ENCODE measurements at places on chromosomes 11 and 22.

- DNase-seq = no peak
Observed at GRCh38 chr11:29734287-29734686, 282.5 kb downstream of the KCNA4 start.

DNA sequence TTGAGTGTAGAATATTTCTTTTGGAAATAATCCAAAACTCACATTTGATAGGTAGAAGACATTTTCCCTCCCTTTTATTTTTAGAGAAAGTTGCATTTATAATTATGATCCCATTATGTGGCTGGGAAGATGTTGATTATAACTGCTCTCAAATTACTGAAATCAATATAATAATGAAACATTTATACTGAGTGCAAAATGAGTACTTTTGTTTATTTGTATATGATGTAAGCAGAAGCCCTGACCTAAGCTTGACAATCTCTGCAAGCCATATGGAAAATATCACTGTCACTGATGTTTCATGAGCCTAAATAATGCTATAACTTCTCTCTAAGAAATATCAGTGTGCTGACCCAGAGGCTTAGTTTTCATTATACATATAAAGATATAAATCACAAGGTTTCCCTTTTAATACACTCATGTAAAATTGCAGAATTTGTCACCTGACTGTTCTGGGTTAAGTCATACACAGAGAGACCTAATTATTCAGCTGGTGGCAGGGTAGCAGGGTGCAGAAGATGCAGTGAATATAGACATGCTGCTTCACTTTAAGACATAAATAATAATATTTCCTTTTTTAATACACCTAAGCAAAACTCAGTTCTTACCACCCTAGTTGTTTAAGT lies 99.2 kb downstream of the BBOX1 start:
- no peak for DNase-seq

- DNase-seq = no peak
Observed at GRCh38 chr11:76830639-76831327, 29.9 kb upstream of the ACER3 start.

- DNase-seq = no peak
Observed at GRCh38 chr11:5102246-5102645, 32.9 kb downstream of the OR52E1 start.

DNA sequence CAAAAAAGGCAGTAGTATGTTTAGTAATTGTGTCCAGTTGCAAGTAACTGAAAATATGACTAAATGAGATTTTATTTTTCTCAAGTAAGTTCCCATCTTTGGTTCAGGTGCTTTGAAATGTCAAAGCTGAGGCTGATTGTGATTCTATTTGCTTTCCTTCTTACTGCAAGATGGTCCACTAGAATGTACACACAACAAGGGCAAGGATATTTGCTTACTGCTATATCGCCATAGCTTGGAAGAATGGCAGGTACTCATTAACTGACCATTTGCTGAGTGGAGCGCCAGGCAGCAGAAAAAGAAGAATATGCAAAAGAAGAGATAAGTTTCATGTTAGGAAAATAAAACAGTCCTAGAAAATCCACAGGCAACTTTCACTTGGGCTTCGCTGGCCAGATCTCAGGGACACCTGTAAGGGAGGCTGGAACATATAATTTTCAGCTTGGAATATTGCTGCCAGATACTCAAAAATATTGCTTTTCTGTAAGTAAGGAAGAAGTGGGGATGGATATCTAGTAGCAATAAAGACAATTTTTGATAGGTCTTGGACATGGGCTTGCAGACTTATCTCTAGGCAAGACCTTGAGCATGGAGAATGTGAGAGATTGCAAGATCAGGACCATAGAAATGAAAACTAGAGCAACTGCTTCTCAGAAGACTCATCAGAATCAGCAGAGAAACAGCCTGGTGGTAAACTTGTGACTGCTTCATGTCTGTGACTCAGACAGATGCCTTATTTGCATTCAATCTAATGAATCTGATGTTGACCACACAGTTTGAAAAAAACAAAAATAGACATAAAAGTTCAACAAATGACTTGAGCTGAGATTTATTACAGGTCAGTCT lies 44.8 kb upstream of the OR9Q1 start:
- DNase-seq = no peak

DNA sequence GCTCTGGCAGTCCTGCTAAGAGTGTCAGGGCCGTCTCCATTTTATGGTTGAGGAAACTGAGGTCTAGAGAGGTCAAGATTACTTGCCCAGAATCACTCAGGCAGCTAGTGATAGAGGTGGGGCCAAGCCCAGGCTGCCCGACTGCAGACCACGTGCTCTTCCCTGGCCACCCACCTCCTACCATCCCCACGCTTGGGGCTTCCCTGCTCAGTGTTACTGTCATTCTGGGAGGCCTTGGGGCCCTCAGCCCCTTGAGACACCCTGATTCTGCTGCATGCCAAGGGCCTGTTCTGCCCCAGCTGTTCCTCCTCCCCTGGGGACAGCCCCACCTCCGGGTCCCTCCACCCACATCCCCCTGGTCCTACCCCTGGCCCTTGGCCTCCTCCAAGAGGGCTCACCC lies 17.2 kb upstream of the TAB1 start:
- DNase-seq = no peak

GRCh38 chr22:24201681-24202614 lies 20.7 kb downstream of the SUSD2 start:
- no peak for DNase-seq

- DNase-seq = no peak
Observed at GRCh38 chr22:30290342-30291057, 1.2 kb upstream of the CASTOR1 start.

GRCh38 chr11:95915051-95915450 lies 8.9 kb downstream of the MTMR2 start:
- DNase-seq = no peak

DNA sequence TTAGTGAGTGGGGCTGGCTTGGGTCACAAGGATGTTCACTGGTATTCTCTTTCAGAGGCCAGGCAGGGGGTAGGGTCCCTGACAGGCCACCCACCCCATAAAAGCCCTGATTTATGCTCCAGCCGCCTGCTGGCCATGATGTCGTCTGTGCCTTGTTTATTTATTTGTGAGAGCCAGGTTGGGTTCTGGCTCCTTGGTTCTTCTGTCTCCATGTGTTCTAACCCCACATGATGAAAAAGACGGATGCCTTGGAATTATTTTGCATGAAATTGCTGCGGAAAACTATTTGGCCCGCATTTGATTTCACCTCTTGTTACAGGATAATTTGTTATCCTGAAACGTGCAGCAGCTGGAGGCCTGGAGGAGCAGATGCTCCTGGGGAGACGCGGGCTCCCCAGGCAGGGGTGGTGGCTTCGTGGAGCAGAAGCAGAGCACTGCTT lies 46.3 kb upstream of the WNT11 start:
- DNase-seq = no peak

GRCh38 chr22:48489551-48490499 lies 1337.8 kb downstream of the BRD1 start:
- DNase-seq = no peak

- DNase-seq = no peak
Observed at GRCh38 chr11:132330515-132330914, 960.1 kb downstream of the NTM start.

- DNase-seq = no peak
Observed at GRCh38 chr11:121711939-121712338, 259.2 kb upstream of the SORL1-AS1 start.

DNA sequence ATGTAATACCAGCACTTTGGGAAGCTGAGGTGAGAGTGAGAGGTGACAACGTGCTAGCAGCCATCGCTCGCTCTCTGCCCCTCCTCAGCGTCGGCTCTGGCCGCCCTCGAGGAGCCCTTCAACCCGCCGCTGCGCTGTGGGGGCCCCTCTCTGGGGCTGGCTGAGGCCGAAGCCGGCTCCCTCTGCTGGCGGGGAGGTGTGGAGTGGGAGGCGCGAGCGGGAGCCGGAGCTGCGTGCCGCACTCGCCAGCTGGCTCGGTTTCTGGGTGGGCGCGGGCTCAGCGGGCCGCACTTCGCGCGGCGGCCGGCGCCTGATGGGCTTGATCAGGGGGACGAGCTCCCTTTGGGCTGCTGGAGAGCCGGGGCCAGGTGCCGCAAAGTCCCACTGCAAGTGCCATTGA lies 98.9 kb upstream of the UBASH3B start:
- DNase-seq = no peak

- DNase-seq = no peak
Observed at GRCh38 chr22:21837248-21837979, 30.0 kb downstream of the MAPK1 start.

DNA sequence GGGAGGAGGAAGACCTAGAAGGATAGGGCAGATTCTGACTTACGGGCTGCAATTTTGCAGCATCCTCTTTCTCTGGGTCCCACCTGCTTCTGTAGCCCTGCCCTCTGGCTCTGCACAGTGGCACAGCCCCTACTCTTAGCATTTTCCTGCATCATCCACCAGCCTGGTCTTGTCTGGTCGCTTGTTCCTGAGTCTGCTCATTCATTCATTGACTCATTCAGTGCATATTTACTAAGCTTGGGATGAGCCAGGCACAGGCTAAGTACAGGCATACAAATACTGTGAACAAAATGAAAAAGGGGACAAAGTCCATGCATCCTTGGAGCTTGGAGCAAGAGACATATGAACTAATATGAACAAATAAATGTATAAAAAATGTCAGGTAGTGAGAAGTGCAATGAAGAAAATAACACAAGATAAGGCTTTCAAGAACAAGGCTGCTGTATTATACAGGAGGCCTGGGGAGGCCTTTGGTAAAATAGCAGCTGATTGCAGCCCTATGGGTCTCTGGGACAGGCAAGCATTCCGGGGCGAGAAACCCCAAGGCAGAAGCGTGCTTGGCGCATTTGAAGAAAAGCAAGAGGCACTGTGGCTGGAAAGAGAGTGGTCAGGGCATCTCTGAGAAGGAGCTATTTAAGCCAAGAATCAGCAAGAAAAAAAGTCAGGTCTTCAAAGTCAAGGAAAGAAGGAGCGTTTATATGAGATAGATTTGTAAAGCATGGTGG lies 108.0 kb upstream of the ALX4 start:
- DNase-seq = no peak

GRCh38 chr11:75872887-75873416 lies 57.9 kb downstream of the UVRAG start:
- DNase-seq = no peak

GRCh38 chr22:45441138-45441537 lies 27.6 kb downstream of the RIBC2 start:
- no peak for DNase-seq

DNA sequence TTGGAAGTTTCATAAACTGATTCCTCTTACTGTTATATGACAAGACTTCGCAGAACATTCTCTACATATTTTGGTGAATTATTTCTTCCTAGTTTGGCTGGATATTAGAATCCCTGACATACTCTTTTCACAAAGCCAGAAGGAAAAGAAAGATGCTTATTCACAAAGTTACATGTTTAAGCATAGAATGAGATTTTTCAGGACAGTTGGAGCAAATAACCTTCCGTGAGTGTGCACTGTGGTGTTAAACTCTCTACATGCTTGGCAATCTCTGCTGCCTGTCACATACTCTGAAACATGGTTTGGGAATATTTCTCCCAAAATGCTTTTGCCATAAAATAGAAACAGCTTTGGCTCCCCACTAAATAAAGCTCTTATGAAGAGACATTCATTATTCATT lies 230.0 kb upstream of the MTNR1B start:
- DNase-seq = no peak

DNA sequence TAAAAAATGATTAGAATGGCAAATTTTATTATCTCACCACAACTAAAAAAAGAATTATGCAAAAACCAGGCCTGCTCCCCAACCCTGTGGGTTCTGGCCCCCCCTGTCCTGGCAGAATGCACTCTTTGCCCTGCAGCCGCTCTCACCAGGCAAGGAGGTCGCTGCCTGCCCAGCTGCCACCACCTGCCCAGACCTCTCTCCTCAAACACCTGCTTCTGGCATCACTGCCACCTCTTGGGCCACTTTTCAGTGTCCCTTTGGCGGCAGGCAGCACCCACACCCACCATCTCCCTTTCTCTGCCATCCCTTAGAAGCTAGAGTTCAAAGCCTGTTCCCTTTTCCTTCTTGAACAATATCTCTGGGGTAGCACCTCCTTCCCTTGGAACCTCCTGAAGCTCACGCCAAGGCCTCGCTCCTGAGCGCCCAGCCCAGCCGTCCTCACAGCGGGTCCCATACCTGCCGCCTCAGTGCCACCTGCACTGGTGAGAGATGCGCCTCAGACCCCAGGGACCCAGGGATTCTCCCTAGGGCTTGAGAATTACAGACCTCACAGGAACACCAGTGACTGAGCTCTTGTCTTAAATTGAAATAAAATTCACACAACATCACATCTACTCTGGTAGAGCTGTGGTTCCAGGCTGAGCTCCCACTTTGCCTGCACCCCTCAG lies 44.6 kb downstream of the SGSM3 start:
- DNase-seq = no peak

DNA sequence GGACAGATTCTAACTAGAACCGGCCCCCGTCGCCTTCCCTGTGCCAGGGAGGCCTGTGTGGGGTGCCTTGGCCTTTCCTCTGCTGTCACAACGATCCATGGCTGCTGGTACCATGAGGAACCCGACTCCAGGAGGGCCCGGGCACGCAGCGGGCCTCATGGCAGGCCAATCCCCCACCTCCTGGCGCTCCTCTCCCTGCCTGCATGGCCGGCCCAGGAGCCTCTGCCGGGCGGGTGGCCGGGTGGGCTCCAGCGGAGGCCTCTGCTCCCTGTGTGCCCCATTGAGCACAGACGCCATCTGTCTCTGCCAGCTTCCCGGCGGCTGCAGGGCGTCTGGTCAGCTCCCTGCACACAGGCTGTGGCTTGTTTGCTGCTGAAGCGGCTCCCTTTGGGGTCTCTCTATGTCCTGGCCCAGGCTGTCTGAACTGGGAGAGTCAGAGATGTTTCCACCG lies 86.5 kb downstream of the MYEOV start:
- no peak for DNase-seq

DNA sequence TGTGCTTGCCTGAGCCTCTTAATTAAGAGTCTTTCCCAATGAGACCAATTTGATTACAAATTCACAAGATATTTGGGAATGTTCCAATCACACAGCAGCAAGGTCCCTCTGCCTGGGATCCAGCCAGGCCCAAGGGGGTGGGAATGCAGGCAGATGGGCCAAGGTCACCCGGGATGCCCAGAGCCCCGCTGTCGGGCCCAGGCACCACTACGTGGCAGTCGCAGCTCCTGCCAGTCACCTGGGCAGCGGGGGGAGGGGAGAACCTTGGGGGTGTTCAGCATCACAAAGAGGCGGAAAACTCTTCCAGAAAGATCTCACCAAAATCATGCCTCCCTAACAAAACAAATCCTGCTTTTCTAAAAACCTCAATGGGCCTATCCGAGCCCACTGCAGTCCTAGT lies 30.9 kb downstream of the PPM1F start:
- no peak for DNase-seq

DNA sequence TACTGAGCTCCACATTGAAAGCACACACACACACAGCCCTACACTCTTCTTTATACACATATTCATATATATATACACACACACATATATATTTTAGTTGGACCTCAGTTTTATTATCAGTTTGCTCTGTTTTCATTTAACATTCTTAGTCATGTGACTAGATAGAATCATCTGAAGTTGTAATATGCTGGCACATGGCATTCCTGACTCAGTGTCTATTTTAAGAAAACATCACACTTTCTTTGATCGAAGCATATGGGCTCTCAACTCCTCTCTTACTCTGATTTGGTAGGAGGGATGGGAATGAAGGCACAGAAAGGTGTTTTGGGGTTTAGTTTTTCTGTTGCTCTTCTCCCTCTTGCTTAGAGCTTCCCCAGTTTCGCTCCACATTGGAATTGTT lies 24.8 kb downstream of the AMOTL1 start:
- no peak for DNase-seq

Data from effector CD4-positive, alpha-beta T cell (primary cell).